HS-27A (cell line): ENCODE measurements at places on chromosomes 12 and 14.

DNA sequence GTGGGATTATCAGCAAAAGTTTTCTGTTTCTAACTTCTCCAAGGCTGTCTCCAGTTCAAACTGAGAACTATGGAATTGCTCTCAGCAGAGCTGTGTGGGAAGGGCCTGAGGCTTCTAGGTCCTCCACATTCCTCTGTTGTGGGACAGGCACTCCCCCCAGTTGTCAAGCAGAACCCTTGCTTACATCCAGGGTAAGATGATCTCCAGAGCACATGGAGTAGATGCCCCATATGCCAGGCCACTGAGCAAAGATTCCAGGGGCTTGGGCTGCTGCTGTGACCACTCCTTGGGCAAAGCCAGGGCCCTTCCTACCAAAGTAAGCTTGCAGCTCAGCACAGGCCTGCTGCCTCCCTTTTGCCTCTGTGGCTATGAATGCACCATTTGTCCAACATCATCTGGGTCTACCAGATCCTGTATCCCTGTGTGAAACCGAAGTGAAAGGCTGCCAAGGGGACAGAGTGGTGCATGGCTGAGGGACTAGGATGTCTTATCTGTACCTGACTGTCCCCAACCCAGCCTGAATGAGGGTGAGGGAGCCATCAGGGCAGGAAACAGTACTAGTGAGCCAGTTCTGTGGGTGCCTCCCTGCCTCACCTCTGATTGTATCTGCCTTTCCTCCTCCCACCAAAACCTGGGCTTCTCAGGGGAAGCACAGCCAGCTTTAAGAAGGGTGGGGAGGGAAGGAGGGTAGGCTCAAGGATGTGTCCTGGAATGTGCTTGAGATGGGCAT lies 13.1 kb upstream of the ESPL1 start:
- no peak for DNase-seq

- no peak for DNase-seq
These were observed 126.8 kb downstream of the TRAFD1 start for GRCh38 chr12:112252184-112252583.

DNA sequence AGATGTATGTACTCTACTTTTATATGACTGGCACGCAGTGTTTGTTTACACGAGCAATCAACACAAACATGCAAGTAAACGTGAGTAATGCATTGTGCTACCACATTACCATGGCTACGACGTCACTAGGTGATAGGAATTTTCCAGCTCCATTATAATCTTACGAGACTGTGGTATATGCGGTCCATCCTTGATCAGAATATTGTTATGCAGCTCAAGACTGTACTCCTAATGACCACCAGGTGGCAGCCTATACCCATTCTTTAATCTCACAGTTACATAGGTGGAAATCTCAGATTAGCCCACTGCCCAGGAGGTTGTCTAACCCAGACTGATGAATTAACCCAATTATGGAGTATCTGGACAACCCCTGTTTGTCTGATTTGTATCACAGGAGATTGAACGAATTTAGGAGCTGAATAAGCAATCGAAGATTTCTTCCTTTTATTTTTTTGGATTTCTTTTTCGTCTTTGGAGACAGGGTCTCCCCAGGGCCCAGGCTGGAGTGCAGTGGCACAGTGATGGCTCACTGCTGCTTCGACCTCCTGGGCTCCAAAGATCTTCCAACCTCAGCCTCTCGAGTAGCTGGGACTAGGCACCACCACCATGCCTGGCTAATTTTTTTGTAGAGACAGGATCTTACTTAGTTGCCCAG lies 8.7 kb upstream of the TESPA1 start:
- no peak for DNase-seq

DNA sequence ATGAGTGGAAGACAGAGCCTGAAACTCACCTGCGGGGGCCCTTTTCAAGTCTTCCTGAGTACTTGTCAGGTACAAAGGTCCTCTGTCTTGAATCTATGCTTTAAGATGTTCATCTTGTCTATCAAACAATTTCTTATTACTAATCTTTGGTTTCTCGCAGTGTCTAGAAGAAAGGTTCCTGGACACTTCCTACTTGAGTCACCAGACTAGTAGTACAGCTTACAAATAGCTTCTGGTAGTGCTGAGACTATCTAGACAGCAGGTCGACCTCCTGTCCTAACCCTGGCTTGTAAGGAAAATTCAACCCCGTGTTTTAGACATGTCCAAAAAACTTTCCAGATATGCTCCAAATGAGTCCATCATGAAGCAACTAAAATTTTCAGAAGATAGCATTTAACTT lies 11.2 kb upstream of the ARID2 start:
- DNase-seq: no peak
